ENCODE measurements at places on chromosomes 4 and X.

- no peak for DNase-seq
Measured at GRCh38 chr4:137370206-137370633, 162.1 kb downstream of the PCDH18 start.

DNA sequence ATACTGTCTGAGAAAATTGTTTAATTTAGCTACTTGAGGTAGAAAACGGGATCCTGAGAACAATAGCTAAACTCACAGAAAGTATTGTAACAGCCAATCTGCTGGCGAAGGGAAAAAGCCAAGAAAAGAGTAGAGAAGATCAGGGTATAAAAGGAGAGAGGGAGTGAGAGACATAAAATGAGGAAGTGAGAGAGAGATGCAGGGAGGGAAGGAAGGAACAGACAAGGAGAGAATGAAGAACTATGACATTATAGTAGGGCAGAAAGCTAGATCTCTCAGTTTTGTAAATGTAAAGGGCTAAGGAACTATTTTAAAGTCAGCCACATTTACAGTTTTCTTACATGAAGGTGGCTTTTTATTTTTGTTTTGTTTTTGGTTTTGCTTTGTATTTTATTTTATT is 1.6 kb upstream of the GIMD1 start:
- peak; percentile 15 for DNase-seq

DNA sequence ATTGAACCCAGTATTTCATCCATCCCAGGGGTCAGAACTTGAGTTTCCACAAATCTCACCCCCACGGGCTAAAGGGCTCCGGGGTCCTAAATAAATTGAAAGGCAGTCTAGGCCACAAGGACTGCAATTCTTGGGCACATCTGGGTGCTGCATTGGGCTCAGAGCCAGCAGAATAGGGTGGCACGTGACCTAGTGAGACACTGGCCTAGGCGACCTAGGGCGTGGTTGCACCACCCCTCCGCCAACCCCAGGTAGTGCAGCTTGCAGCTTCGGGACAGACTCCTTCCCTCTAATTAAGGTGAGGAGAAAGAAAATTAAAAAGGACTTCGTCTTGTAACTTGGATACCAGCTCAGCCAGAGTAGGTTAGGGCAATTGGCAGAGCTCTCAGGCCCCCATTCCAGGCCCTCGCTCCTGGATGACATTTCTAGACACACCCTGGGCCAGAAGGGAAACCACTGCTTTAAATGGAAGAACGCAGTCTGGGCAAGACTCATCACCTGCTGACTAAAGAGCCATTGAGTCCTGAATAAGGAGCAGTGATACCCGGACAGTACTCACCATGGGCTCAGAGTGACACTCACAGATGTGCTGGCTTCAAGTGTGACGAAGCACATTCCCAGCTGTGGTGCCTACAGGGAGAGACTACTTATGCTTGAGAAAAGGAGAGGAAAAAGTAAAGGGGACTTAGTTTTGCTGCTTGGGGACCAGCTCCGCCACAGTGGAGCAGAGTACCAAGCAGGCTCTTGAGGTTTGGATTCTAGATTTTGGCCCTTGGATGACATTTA is 735.4 kb downstream of the FSTL5 start:
- no peak for DNase-seq

DNA sequence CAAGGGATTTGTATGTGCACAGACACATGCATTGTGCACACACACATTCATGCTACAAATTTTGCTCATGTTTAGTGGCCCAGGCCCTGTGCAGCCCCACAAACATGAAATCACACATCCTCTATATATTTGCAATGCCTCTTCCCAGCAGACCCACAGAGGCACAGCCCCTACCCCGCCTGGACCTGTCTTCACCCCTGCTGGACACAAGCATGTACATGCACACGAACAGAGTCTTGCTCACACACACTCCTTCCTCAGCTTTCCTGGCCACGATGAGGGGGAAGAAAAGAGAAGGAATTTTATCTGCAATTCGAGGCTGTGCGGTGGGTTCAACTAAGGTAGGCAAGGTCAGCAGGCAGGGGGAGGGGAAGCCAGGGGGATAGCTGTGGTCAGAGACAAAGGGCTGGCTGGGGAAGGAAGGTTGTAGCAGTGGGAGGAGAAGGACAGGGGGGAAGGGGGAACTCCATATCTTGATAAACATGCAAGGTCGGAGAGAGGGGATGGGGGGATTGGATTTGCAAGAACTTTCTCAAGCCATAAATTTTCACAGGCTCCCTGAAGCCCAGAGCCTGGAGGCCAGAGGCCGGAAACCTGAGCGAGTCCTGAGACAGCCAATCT is 156.4 kb downstream of the EFNB1 start:
- no peak for DNase-seq

GRCh38 chrX:68695206-68695845 is 47.9 kb downstream of the STARD8 start:
- DNase-seq, result no peak

DNA sequence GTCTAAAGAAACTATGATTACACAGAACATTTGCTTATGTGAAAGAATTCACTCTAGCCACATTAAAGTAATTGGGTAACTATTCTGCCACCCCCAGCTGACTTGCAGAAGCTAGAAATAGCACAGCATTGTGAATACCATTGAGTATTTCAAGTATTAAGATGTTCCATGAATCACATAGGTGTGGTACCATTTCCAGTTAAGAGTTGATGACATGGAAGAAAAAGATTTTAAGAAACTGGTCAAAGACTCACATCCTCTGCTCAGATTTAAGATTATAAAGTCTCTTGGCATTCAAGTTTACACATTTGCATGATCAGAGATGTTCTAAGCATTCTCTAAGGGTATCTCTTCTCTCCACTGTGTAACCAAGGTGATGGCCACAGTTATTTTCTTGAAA is 287.5 kb downstream of the CAMK2D start:
- no peak for DNase-seq

DNA sequence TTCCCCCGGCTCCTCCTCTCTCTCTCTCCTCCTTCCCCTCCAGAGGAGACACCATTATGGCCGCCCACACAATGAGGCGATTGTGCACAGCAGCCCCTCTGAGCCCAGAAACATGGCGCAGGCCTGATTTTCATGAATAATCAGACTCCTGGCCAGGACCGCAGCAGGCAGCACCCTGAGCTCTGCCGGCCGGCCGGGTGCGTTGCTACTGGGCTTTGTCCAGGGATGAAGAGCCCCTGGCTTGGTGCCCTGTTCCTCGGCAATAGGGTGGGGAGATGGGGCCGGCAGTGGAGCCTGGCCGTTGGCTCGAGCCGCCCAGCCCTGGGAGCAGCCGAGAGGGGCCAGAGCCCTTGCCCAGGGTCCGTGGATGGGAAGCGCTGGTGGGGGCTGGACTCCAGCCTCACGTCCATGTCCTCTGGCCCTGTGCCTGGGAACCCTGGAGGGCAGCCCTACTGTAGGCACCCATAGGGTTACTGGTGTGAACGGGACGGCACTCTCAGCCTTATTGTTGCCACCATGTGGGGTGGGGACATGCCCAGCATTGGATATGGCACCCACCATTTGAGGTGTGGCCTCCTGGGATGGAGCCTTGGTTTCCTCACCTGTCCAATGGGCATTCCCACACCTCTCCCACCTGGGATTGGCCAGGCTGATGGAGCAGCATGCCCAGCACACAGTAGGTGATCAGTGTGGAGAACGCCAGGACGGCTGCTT is 103.0 kb downstream of the SORCS2 start:
- DNase-seq, result no peak

- DNase-seq, result peak; percentile 38
Measured at GRCh38 chr4:143023239-143023918, 161.3 kb upstream of the USP38 start.

DNA sequence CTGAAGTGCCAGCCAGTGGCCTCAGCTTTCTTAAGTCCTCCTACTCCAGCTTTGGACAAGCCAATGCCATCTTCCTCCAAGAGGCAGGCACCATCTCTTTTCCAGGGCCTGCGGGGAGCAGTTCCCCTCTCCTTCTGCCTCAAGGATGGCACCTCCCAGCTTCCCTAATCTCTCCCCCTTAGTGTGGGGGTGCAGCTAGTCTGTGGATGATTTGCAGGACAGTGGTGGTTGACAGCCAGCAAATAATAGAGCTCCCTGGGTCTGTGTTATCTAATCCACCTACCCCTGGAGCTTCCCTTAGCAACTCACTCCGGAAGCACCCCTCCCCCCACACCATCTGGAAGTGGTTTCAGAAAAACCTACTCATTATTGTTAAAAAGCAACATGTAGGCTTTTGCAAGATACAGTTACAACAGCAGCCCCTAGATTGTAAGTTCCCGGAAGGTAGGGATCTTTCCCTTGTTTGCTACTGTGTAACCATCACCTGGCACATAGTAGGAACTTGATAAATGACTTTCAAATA is 247.1 kb downstream of the BCOR start:
- DNase-seq, result no peak

DNA sequence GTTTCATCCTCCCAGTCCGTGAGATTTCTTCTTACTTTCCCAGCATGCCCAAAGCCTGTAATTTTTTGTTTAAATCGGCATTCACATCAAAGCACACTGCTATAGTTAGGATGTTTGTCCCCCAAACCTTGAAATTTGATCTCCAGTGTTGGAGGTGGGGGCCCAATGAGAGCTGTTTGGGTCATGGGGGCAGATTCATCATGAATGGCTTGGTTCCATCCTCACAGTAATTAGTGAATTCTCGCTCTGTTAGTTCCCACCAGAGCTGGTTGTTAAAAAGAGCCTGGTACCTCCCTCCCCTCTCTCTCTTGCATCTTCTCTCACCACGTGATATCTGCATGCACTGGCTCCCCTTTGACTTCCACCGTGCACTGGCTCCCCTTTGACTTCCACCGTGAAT is 40.5 kb upstream of the PGRMC2 start:
- DNase-seq, result no peak

DNA sequence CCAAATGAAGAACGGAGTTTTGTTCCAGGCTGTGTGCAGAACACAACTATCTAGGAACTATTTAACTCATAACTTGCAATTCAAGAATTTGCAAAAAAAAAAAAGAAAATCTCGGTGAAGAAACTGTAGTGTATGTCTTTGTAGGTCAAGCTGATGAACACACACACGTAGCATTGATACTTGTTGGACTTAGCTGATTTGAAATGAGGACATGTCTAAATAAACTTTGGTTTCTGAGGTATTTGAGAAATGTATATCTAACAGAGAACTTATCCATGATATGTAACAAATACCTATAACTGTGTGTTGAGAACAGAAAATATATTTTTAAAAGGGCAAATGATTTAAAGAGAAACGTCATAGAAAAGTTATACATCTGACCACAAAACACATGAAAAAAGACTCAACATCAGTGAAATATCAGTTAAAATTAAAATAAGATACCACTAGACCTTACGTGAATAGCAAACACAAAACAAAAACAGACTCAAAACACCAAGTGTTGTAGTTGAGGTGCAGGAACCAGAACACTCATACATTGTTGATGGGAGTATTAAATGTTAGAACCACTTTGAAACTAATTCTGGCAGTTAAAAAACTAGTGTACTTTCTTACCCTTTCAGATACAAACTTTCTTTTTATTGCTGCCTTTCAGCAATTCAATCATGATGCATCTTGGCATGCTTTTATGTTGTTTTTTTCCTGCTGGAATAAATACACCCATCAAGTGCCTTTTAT is 1535.8 kb upstream of the PCDH10 start:
- no peak for DNase-seq

- DNase-seq, result no peak
Measured at GRCh38 chr4:185182239-185182638, 21.6 kb downstream of the CFAP97 start.

DNA sequence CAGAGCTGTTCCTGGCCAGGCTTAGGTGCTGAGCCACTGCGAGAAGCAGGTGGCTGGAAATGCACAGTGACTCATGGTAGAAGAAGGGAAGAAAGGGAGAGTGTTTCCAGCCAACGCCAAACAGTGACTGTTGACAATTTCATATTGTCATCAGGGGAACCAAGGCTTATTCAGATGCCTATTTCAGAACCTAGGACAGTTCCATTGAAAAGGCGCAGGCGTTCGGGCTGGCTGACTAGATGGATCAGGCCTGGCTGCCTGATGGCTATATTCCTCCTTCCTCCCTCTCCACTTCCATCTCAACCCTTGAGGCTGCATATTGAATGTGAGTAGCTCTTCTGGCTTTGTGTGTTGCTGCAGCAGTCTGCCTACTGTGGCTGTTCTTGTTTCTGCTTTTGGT is 73.0 kb upstream of the FRMPD4 start:
- DNase-seq, result no peak

DNA sequence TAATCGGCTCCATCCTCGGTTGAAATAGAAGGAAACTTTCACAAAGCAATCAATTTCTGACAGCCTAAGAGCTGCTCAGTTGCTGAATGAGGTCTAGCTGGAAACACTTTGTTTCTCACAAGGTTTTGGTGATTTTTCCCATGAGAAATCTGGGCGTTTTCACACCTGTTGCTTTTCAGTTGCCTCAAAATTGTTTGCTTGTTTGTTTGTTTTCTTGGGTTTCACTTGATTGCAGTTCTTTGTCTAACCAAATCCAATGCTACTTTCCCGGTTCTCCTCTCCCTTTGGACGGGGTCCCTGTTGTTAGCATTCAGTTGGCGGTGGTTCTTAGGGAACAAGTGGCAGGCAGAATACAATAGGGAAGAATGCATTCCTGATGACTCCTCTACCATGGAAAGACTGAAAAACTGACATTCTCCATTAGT is 135.5 kb downstream of the PALLD start:
- no peak for DNase-seq

DNA sequence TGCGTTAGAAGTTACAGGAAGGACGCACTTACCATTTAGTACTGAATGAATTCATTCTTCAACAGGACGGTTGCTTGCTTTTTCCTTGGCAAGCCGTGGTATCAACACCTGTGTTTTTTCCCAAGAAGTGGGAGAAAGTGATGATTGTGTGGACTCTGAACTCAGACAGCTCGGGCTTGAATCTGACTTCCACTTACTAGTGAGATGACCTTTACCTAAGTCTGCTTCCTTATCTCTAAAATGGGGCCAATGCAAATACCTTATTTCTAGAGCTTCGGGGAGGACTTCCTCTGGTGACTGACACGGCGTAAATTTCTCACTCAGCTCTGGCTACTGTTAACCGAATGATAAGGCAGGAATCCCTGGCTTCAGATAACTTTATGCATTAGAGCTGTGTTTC is 146.8 kb upstream of the RBPJ start:
- DNase-seq, result no peak

- DNase-seq, result peak; percentile 78
Measured at GRCh38 chr4:38791010-38791409, 8.2 kb upstream of the TLR10 start.

DNA sequence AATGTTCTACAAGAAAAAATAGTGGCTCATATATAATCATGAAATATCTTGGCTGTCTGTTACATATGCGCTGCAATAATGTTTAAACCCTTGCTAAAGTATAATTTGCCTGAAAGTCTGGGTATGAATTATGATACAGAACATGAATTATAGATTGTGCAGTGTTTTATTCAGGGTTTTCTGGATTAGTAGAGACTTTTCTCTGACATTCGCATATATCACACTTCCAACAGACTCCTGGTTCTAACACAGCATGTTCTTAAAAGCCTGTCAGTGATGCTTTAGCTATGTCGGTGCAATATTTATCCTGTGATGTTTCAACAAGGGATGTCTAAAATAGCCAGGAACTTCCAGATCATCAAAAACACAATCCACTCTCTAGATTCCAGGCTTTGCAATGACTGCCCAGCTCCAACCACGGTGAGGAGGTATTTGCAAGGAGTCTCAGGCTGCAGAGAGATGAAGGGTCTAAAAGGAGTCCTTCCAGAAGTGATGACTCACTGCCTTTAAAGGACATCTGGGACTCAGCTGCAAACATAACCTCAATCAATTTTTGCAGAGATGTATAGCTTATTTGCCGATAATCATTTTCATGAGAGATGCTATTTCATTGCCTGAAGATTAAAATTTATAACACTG is 69.4 kb downstream of the RWDD4 start:
- DNase-seq, result no peak

- no peak for DNase-seq
Measured at GRCh38 chr4:128427832-128428366, 140.3 kb upstream of the PGRMC2 start.

Data from CD14-positive monocyte (primary cell).